ENCODE measurements at places on chromosomes 3 and 15.

GRCh38 chr3:132730891-132731580, 8.8 kb upstream of the NPHP3 start:
- peak; percentile 71 for DNase-seq

- DNase-seq = no peak
Observed at GRCh38 chr15:52132066-52132465, 19.5 kb upstream of the BCL2L10 start.

- DNase-seq = no peak
Observed at GRCh38 chr3:107524841-107525643, 2.3 kb downstream of the BBX start.

DNA sequence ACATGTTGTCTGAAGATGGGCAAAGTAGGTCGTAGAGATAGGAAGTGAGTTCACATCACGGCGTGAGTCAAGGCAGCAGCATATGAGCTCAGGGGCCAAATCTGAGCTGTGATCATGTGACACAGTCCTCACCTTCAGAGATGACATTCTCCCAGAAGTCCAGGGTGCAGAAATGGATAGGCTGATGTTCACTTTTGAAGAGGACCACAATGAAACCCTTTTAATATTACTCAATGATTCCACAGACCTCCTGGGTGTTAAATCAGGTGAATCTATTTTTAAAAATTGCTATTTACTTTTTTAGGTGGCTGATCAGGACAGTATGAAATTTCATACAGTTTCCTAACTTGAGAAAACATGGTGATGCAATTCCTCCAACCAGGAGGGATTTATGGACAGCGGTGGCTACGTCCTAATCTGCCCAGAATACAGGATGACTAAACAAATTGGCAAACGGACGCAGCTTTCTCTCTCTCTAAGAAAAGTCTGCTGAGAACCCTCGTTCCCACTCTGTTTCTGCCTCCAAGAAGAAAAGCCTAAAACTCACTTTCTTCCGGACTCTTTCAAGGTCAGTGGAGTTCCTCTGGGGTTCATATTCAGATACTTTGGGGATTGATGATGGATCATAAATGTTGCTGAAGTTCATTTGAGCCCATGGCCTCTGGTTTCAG, 34.4 kb downstream of the B3GNT5 start:
- DNase-seq = no peak

DNA sequence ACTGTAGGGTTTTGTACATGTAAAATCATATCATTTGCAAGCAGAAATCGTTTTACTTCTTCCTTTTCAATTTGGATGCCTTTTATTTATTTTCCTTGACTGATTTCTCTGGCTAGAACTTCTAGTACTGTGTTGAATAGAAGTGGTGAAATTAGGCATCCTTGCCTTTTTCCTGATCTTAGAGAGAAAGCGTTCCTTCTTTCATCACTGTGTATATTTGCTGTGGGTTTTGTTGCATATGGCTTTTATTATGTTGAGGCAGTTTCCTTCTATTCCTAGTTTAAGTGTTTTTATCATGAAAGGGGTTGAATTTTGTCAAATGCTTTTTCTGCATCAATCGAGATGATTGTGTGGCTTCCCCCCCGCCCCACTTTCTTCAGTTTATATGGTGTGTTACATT, 140.9 kb downstream of the ATG7 start:
- no peak for DNase-seq

DNA sequence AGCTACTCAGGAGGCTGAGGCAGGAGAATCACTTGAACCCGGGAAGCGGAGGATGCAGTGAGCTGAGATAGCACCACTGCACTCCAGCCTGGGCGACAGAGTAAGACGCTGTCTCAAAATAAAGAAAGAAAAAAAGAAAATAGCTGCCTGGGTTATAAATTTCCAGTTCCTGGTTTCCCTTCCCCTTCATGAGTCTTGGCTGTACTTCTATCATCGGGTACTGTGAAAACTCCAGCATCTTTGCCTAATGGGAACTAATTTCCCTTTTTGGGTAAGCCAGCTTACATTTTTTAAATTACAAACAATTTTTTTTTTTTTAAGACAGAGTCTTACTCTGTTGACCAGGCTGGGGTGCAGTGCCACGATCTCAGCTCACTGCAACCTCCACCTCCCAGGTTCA, 15.0 kb downstream of the DENND4A start:
- no peak for DNase-seq

DNA sequence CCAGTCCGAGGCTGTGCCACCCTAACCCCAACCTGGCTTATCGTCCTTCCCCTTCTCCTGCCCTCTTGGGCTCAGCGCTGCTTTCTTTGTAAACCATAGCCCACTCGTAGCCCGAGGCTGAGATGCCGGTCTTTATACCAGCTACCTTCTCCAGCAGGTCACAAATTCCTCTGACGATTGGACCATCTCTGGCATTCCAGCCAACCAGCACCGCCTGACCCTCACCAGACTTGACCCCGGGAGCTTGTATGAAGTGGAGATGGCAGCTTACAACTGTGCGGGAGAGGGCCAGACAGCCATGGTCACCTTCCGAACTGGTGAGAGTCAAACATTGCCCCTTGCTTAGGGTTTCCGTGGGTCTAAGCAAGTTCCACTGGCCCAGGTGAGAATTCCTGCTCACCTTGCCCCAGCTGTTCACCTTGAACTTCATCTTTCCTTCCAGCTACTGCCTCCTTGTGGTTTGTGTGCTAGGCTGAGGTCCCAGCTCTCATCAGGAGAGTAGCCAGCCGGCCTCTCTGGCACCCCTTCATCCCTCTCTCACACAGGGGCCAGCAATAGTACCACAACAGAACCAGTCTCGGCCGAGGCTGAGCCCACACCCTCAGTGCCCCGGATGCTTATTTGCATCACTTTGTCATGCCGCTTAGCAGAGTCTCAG, 66.7 kb downstream of the BOC start:
- no peak for DNase-seq

- peak; percentile 63 for DNase-seq
Observed at GRCh38 chr3:177569875-177570657, 372.8 kb upstream of the TBL1XR1 start.

- no peak for DNase-seq
Observed at GRCh38 chr3:122343654-122344053, 18.6 kb downstream of the CSTA start.

GRCh38 chr3:23667536-23668429, 138.0 kb upstream of the UBE2E1 start:
- DNase-seq = no peak

- no peak for DNase-seq
Observed at GRCh38 chr3:23945663-23945912, 502 bp downstream of the NR1D2 start.

DNA sequence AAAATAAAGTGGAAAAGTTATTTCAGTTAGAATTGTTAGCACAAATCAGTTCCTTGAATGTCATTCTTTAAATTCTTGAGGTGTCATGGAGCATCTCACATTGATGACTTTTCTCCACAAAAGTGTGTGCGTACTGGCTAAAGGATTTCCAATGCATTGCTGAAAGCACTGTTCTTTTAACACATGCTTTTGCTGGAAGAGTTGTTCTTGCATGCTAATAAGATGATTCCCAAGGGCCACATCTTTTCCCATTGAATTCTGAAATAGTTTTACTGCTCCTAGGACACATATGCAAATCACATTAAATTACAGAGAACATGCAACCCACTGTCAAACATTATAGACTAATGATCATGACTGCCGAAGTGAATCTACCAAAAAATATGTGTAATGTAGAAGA, 516.3 kb upstream of the CADM2 start:
- DNase-seq = no peak

DNA sequence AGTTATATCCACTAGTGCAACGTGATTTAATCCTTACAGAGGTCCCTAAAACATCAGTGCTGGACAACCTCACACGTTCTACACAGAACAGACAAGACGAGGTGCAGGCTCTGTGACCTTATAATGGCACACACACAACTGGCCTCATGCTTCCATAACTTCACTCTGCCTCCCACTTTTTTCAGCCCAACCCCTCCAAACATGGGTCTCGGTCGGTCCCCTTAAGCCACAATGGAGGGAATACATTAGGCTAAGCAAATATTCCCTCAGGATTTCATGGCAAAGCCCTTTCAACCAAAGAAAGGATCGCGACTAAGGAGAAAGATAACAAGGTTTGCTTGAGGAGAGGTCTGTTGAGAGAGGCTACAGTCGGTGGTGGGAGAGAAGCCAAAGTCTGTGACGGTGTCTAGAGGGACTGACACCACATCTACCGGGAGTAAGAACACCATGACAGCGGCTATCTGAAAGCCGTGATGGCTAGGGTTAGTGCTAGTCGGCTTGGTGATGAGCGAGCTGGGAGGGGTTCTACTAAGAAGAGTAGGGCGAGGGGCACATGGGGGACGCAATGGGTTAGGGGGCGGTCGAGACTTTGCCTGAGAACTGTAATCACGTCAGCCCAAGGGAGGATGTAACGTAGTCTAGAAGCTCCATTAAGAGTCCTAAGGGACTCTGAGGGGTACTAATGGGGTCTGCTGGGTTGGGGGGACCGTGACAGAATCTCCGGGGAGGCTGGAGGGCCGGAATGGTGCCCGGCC, 1.0 kb downstream of the MYO9A start:
- DNase-seq = no peak

- DNase-seq = no peak
Observed at GRCh38 chr3:187728248-187728647, 17.0 kb downstream of the BCL6 start.

DNA sequence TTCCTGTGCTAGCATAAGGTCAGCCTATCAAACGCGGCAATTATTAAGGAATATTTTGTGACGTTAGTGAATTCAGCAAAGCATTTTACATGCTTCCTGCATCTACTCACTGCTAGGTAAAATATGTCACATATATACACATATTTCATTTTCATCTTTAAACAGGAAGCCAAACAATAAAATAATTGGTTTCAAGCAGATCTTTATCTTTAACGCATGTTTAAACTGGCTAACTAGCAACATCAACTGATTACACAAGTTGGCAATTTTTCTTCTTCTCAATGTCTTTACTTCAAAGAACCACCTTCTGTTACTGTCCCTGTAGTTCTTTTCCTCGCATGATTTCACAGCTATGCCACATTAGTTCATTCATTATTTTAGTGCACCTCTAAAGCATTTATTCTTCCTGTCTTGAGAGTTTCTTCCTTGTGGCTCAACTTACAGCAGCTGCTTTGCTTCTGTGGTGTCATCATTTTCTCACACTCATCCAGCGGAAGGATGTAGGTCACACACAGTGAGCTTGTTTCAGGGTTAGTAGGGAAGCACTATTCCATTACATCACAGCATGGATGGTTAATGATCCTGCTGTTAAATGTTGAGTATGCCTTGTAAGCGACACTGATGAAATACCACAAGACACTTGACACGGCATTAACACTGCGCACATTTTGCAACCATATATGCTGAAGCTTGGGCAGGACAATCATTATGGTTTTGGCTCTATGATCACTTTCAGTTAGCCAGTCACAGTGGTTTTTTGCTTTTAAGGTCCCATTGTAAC, 2.3 kb upstream of the BCHE start:
- no peak for DNase-seq

DNA sequence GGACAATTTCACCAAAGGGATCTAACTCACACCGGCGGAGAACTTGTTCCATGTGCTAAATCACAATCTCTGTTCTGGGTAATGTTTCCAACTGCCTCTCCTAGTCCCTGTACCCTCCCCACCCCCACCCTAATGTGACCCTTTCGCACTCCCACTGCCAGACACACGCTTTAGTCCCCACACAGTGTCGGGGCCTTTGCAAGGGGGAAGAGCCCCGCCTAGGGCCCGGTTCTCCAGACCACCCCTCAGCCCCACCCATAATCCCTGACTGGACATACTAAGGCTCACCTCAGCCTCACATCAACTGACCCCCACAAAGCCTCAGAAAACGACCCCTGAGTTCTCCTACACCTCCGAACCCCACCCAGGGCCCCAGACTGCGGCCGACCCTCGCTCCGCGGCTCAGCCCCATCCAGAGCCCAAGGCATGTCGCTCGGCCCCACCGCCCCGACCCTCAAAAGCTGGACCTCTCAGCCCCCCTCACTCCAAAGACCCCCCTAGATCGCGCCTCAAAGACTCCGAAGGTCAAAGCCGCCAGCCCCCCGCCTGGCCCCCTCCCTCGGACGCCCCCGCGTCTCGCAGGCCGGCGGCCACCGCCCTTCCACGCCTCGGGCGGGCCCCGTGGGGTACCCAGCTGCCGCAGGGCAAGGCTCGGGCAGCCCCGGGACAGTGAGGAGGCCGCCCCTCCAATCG, 72.0 kb upstream of the MAP4 start:
- DNase-seq = no peak

DNA sequence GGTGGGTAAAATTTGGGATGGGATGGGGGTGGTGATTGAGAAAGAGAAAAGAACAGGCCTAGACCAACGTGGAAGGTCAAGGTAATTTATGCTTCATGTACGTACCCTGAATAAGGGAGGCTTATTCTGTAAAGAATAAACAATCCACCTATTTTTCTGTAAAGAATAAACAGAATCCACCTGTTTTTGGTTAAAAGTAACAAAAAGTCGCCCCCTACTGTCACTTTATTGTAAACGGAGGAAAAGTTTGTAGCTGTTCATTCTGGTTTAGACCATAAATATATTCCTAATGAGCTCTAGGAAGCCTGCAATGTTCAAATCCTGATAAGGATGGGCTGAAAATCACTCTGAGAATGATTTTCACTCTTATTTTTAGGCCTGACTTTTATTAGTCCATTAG, 23.5 kb upstream of the SQOR start:
- DNase-seq = no peak

GRCh38 chr3:184315871-184316661, 1.7 kb downstream of the EIF4G1 start:
- DNase-seq = no peak

DNA sequence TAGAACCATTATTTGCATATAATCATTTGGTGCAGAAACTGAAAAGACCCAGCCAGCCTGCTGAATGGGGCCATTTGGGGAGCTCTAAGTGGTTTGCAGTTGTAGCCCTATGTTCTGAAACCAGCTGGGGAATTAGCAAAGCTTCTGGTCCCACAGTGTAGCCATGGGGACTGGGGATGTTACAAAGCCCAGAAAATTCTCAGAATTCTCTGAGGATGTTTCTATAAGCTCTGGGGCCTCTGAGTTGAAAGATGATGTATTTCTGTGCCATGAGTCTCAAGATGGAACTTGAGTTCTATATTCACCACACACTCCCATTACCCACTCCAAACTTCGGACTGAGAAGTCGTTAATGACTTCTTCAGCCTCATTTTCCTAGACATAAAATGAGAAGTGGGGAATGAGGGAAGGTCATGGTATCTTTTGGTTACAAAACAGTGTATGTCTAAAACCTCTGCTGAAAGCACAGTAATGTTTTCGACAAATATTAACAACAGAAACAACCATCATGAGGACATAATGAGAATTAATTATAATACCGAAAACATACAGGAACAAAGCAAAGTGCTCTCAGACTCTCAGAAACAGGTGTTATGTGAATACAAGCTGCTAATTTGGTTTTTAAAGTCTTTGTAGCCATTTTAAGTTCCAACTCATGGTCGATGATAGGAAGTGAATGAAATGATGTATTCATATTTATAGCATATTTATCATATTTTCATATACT, 89.4 kb downstream of the RFTN1 start:
- no peak for DNase-seq

GRCh38 chr3:12042638-12043037, 38.5 kb downstream of the SYN2 start:
- no peak for DNase-seq

DNA sequence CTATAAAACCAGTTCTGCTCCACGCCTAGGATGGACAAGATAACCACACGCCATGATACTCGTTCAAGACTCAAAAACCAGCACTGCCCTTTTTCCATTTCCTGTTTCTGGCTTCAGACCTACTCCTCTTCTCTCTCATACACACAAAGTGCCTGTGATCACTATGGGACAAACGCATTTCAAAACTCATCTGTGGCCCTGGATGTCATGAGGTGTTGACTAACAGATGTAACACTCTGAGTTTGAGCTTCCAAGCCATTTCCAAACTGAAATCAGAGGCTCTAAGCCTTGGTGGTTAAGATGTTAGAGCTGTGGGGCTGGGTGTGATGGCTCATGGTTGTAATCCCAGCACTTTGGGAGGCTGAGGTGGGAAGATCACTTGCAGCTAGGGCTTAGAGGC, 55.7 kb upstream of the LMOD3 start:
- DNase-seq = no peak

Measured in NCI-H1436 treated with DMSO at 0.1 percent for 48 hours (cell line).